ENCODE measurements at places on chromosomes 2 and 18.
A peak's percentile ranks its signal among the peaks of the same experiment; 100 is the strongest.

DNA sequence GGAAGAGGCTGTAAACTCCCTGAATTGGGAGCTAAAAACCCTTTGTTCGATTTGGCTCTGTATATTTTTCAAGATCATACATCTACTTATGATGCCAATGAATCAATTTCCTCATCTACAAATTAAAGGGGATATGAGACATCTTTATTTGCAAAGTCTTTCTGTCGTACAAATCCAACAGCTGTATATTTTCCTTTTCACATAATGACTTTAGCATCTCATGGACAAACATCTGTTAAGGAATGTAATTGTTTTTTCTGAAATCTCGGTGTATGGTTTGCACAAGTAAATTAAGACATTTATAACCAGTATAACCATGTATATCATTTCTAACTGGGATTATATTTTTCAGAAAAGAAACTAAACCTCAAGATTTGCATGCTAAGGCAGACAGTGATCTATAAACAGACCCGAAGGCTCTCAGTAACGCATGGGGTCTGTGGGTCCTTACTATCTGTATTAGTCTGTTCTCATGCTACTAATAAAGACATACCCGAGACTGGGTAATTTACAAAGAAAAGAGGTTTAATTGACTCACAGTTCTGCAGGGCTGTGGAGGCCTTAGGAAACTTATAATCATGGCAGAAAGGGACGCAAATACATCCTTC is 130.8 kb downstream of the SLC8A1 start:
- no peak for DNase-seq

DNA sequence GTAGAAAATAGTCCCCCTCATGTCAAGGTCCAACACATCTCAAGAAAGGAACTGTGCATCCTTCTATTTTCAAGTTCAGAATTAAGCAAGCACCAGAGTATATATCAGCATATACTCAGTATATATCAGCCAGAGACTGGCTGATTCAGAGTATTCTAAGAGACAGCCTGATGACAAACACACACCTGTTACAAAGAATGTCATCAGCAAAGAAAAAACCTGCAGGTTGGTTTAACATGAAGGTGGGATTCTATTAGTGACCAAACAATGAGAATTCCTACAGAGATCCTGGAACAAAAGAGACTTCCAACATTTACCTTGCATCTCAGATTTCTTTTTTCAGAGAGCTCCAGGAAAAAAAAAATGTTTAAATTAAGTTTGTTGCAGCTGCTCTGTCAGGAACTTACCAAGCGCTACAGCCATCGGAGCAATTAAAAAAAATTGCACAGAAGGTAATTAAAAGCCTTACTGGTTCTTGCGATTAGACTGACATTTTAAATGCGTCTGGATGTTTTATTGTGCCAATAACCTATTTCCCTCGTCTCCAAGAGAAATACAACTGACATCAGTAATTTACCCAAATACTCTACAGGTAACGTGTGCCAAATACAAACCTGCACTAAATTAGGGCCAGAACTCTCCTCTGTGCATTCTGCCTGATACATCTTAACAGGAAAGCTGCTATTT is 218.1 kb downstream of the HNMT start:
- DNase-seq: no peak

- DNase-seq: no peak
Measured at GRCh38 chr18:53458944-53459580, 765.4 kb downstream of the MBD2 start.

DNA sequence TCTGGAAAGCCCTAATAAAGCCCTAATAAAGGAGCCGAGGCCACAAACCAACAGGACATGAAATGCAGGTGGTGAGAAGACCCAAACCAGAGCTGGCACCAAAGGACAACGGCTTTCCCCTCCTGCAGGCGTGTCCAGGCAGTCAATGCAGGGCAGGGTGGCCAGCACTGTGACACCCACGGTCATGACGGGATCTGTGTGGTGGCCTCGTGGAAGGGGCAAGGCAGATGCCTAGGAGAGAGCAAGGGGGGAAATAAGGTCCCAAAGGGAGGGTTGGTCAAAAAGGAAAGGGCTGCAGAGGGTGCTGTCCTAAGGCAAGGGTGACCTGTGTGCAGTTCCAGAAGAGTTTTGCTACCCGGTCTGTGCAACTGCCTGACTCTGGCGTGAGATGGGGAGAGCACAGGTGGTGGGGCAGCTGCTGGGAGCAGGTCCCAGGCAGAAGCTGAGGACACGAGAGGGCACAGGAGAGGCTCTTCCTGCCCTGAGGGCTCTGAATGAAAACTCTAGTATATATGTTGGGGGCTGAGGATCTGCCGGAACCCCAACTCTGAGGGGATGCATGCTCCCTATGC is 156.7 kb downstream of the TPO start:
- peak; percentile 26 for DNase-seq

DNA sequence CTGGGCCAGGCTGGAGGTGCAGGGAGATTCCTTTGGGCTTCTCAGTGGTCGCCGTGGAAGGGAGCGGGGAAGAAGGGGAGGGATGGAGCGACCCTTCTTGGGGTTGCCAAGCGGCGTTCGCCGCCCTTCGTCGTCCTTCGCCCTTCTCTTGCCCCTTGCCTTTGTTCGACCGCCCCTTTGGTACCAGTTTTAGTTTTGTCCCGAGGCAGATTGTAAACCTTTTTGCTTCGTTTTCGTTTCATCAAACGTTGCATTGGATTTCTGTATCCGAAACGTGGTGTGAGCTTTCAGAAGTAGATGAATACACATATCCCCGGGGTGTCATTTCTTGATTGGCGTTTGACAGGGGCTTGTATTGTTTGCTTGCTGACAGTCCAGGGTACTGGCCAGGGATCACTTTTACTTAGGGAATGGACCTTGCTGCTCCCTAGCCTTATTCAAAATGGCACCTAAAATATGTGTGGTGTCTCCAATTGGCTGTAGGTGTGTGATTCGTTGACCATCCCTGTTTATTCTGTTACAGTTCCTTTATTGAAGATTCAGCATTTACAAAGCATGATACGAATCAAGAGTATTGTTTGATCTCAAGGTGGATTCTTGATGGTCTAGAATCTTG is 788 bp downstream of the USP14 start:
- DNase-seq: no peak

DNA sequence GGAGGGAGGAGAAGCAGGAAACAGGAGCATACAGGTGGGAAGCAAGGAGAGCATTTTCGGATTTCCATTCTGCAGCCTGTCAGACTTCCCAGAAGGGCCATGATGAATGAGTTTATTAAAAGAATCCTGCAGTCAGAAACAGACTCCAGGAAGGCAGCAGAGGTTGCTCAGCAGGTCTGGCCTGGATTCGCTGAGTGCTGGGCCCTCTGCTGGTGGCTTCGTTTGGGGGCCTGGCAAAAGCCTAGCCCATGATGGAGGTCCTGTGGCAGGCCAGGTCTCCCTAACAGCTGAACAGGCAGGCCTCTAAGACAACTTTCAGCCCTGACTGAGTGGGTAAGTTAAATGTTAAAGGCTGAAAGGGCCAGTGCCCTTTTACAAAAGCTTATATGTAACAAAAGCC is 108.2 kb upstream of the CAPN13 start:
- no peak for DNase-seq

DNA sequence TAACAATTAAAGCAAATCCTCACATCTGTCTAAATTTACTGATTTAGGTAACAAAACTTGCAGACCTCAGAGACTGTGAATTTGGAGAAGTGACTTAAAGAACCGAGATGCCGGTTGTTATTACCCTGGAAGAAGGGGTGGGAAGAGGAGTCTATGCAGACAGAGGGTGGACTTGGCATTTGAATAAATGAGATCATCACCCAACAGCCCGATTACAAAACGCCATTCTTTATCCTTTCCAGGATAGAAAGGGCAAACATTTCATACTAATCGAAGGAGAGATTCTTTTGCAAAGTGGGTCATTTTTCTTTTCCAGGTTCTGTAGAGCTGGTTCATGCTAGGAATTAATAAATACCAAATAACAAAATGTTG is 73.1 kb upstream of the TPO start:
- no peak for DNase-seq

DNA sequence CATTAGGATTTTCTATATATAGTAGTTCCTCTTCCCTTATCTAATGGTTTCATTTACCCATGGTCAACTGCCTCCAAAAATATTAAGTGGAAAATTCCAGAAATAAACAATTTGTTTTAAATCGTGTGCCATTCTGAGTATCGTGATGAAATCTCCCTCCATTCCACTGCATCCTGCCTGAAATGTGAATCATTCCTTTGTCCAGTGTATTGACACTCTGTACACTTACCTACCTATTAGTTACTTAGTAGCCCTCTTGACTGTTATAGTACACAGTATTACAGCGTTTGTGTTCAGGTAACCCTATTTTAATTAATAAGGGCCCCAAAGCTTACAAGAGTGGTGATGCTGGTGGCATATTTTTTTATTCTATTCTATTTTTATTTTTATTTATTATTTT is 26.2 kb downstream of the TAF4B start:
- no peak for DNase-seq

DNA sequence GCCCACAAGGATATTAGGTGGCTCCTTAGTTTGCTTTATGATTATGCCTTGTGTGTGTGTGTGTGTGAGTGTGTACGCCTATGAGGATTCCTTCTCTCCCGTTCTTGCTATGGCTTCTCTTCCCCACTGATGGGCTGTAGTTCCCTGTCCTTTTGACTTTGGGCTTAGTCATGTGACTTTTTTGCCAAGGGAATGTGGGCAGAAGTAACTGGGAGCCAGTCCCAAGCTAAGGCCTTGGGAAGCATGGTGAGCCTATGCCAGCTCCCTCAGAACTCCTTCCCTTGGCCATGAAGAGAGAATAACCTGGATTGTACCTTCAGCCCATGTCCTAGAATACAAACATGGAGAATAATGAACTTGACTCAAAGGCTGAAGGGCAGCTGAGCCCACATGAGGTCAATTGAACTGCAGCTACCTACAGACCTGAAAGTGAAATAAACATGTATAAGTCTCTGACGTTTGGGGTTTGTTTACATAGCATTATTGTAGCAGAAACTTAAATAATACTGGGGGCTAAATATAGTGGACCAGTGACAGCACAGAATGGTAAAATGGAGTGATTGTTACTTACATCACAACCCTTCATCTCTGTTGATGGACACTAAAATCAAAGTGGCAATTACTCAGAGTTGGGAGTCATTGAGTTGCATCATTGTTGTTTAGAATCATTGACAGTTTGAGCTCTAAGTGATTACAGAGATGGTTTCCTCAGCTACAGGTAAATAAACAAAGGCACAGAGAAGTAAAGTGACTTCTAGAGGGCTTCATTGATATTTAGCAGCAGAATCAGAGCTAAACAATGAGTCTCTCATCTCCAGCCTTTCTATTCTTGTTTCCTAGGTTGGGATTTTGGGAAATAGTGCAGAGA is 15.3 kb upstream of the IL36G start:
- no peak for DNase-seq

GRCh38 chr2:2950403-2950952 is 427.1 kb downstream of the EIPR1 start:
- no peak for DNase-seq

DNA sequence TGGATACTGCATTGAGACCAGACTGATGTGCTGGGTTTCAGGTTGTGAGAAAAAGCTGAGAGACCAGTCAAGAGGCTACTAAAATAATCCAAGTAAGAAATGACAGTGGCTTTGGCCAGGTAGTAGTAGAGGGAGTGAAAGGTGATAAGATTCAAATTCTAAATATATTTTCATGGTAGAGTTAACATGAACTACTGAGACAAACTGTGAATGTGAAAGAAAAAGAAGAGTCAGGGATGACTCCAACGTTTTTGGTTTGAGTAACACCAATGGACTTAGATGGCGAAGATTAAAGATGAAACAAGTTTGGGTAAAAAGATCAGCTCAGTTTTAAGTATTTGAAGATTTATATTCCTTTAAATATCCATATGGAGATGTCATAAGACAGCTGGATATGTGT is 209.4 kb downstream of the ZEB2 start:
- no peak for DNase-seq

- DNase-seq: no peak
Measured at GRCh38 chr2:111135910-111136297, 15.2 kb downstream of the BCL2L11 start.

DNA sequence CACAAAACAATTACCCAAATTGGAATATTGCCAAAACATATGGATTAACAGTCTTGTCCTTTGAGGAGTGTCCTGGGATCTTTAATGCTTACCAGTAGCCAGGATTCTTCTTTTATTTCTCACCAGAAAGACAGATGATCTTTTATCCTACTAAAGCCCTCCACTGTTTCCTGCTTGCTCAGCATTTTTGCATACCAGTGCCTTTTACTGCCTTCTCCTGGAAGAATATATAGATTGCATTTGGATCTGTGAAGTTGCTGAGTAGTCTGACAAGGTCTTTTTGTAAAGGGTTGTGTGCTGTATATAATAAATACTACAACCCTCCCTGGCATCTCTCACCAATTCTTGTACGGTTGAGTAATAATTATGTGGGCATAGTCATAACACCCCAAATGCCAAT is 652.2 kb downstream of the LRRTM4 start:
- DNase-seq: no peak

GRCh38 chr2:173544641-173545363 is 190.1 kb downstream of the CDCA7 start:
- no peak for DNase-seq

- DNase-seq: peak; percentile 80
Measured at GRCh38 chr2:152335016-152335725, at the start of gene FMNL2. TSS of gene FMNL2 (plus strand) at chr2:152335174.

GRCh38 chr2:32482471-32482870 is 125.6 kb downstream of the BIRC6 start:
- DNase-seq: no peak

GRCh38 chr18:59352250-59352855 is 6.7 kb downstream of the LMAN1 start:
- DNase-seq: no peak

DNA sequence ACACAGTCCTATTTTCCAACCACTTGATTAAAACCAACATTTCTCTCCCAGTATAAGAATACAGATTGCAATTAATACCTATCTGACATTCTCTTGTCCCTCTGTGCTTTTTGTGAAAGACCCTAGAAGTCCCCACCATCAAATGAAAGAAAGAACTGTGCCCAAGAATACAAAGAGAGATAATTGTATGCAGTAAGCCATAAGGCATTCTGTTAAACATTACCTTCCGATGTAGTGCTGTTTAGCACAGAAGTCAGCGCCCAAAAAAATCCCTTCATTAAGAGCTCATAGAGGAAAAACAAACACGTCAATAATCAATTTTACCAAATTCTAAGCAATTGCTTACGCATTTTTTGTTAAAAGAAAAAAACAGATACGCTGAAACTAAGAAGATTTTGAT is 41.1 kb downstream of the ZNF516 start:
- no peak for DNase-seq

- DNase-seq: no peak
Measured at GRCh38 chr2:231037731-231038482, 584 bp downstream of the C2orf72 start.

DNA sequence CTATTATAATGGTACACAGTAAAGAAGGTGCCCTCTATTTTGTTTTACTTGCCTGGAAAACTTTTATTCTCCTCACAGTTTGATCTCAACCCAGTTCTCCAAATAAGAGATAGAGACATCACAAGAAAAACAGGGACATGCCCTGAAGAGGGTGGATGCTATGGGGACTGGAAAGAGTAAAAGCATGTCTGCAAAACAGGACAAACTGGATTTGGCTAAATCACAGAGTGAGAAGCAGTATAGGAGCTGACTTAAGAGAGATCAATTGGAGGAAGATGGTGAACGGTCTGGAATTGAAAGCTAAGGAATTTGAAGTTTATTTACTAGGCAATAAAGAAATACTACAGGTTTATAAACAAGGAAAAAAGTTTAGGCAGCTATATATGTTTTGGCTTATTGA is 33.0 kb downstream of the SP140L start:
- DNase-seq: no peak

Data from activated CD8-positive, alpha-beta memory T cell treated with anti-CD3 and anti-CD28 coated beads, Interleukin-2, amount 50 U/mL, for 48 hours (primary cell).